ENCODE measurements at places on chromosomes 6 and 20.

GRCh38 chr20:2465100-2465499, 5.5 kb downstream of the SNRPB start:
- no peak for DNase-seq

DNA sequence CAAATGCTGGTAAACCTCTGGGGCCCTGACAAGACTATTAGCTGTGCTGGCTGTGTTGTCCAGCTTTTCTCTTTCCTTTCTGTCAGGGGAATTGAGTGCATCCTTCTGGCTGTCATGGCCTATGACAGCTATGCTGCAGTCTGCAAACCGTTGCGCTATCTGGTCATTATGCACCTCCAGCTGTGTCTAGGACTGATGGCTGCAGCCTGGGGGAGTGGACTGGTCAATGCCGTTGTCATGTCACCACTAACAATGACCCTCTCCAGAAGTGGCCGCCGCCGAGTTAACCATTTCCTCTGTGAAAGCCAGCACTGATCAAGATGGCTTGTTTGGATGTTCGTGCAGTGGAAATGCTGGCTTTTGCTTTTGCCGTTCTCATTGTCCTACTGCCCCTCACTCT, 20.3 kb downstream of the OR2B6 start:
- no peak for DNase-seq

- no peak for DNase-seq
Observed at GRCh38 chr20:52279706-52280105, 88.1 kb upstream of the ZFP64 start.

GRCh38 chr20:19620446-19620845, 137.6 kb upstream of the RIN2 start:
- no peak for DNase-seq

- no peak for DNase-seq
Observed at GRCh38 chr6:20028562-20028961, 183.7 kb downstream of the MBOAT1 start.

DNA sequence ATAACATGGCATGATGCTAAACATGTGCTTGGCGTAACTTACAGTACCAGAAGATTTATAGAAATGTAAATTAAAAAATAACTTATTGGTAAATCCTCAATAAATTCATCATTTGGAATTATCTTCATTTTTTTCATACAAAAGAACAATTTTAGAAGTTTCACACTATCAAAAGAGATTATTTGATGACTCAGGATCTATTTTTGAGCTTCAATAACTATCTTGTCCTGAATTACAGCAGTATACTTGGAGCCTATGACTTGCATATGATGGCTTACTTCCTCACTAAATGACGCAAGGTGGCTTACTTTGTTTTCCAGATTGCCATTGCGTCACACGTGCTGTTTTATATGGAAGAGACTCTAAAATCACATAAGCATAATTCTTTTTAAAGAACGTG, 49.2 kb downstream of the KHDRBS2 start:
- DNase-seq, result no peak

GRCh38 chr20:19995220-19995863, 21.8 kb upstream of the NAA20 start:
- no peak for DNase-seq

DNA sequence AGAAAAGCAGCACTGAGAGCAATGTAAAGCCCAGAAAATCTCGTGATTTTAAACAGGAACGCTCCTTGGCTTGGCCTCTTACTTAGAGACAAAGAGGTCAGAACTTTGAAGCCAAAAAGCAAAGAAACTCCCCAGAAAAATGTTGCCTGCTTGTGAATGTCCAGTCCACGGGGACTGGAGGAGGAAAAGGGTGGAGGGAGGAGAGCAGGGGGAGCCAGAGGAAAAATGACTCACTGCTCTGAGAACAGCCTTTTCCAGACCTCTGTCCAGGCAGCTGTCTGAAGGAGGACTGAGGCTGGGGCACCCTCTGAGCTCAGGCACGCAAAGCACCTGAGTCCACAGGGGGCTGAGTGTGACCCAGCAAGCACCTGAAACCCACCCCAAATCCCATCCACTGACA, 64.7 kb downstream of the TRAM2 start:
- DNase-seq, result no peak

DNA sequence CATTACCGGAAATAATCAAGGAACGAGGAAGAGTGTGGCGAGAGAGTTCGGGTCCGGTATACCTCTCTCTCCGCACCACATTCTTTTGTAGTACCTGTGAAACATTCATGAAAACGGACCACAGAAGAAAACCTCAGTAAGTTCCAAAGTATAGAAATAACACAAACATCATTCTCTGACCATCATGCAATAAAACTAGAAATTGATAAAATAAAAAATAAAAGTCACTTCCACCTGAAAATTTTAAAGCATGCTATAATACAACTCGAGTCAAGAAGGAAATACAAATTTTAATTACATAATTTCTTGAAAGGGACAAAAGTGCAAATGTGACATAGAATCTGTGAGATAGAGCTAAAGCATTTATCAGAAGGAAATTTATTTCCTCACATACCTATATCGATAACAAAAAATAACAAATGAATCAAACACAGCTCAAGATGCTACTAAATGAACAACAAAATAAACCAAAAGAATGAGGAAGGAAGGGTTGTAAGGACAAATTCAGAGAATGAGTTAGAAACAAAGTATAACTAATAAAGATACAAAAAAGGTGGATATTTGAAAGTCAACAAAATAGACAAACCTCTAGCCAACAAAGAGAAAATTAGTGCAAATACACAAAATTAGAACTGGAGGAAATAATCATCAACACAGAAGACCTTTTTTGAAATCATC, 84.2 kb downstream of the TRIM27 start:
- DNase-seq, result no peak

DNA sequence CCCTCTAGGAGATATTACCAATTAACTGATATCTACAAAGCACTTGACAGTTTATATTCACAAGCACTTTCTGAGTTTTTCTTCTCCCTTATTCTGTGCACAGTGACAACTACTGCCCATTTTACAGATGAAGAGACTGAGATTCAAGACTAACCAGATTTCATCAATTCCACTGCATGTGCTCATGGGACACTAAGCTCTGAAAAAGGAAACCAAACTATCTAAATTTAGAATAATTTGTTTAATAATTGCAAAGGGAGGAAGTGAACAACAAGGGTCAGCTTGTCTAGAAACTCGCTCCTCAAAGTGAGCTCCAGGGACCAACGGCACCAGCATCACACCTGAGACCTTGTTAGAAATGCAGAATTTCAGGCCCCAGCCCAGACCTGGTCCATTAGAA, 50.8 kb upstream of the MYLIP start:
- no peak for DNase-seq

Measured in stimulated activated CD4-positive, alpha-beta T cell treated with anti-CD3 and anti-CD28 coated beads, Interleukin-1b, Interleukin-23, amount 100 ng/mL, for 24 hours (primary cell).